ENCODE measurements at places on chromosomes 1 and 21. TPM values are rescaled to one million over a fixed set of nuclear protein-coding genes. Genes with fewer than 3 reads are reported as not detected.

GRCh38 chr1:80639777-80640533 is 1160.8 kb upstream of the ADGRL2 start:
- DNase-seq, result no peak

- DNase-seq, result no peak
Measured at GRCh38 chr1:67485046-67485811, 55.0 kb upstream of the SERBP1 start.

GRCh38 chr1:207996636-207997035 is 85.7 kb upstream of the CD34 start:
- no peak for DNase-seq

- no peak for DNase-seq
Measured at GRCh38 chr1:199098468-199098867, 459.6 kb downstream of the PTPRC start.

DNA sequence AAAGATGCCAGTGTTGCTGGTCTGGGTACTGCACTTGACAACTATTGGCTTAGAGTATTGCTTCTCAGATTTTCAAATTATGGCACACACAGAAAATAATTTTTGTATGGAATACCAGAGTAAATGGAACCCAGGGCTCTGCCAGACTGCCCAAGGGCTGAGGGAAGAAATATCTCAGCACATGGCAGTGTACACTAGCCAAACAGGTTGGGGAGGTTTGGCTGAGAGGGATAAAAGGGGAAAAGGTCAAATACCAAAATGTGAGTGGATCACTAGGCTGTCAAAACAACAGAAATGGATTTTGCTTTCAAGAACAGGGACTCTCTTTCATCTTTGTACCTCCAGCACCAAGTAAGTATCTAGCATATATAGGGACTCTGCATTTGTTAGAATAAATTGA is 3.0 kb upstream of the RGS8 start:
- DNase-seq, result no peak

DNA sequence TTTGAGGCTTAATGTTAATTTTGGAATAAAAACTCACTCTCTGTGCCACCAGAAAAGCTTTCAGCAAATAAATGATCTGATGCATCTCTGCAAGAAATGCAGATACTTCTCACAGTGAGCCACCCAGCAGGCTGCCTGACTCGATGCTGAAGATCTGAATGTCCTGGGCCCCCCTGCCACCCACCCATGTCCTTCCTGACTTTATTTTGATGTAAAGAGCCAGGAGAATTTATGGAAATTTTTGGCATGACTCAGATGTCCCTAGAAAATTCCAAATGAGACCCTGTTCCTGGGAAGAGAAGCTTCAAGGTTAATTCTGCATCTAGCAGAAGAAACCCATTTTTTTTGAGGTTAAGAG is 62.8 kb upstream of the COA6 start:
- no peak for DNase-seq

DNA sequence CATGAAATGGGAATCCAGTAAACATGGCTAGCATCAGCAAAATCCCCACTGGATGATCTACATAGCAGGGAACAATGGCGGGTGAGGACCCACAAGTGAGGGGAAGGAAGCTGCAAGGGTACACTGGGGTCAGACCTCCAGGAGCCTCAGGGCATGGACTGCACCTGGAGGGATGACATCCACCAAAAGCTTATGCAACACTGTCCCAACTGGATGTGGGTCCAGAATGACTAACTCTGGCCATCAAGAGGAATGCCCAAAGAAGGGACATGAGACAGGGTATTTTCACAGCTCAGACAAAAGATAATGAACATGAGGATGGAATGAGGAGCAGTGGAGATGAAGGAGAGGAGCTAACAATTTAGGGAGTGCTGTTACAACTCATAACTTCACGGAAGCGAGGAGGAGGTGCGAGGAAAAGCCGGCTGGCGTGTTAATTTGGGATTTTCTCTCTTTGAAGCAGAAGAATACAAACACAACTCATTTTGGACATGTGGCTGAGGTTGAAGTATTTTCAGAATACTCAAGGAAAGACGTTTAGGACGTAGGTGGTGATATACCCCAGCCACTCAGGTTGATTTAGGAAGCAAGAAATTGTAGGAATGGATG is 5.7 kb downstream of the HLCS start:
- no peak for DNase-seq

GRCh38 chr1:72281637-72282270 is 585 bp downstream of the NEGR1 start:
- DNase-seq, result no peak

GRCh38 chr1:206143537-206144172 is 26.5 kb upstream of the AVPR1B start:
- no peak for DNase-seq

GRCh38 chr1:228146417-228147150 is 3.1 kb upstream of the GJC2 start:
- no peak for DNase-seq

GRCh38 chr1:32997381-32997891 is 32.8 kb upstream of the RNF19B start:
- no peak for DNase-seq

DNA sequence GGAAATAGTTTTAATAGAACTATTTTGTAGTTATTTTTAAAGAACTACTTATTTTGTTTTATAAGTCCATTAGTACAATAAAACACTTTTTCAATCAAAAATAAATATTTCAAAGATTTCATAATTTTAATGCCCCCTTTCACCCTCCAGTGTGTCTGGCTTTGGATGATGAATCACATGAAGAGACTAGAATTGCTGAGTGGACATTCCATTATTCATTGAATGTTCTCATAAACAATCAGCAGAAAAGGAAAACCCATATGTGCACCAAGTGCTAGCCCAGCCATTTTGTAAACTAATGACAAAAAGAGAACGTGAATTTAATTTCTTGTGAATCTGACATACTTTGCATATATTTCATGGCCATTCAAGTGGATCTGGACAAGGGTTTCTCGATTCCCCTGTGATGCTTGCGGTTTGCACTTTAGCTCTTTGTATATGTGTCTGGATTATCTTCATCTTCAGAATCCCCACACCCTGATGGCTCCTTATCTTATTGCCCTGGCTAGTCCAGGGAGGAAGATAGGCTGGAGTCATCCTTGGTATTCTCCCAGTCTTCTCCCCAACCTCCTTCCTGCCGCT is 20.7 kb upstream of the CHIA start:
- no peak for DNase-seq

DNA sequence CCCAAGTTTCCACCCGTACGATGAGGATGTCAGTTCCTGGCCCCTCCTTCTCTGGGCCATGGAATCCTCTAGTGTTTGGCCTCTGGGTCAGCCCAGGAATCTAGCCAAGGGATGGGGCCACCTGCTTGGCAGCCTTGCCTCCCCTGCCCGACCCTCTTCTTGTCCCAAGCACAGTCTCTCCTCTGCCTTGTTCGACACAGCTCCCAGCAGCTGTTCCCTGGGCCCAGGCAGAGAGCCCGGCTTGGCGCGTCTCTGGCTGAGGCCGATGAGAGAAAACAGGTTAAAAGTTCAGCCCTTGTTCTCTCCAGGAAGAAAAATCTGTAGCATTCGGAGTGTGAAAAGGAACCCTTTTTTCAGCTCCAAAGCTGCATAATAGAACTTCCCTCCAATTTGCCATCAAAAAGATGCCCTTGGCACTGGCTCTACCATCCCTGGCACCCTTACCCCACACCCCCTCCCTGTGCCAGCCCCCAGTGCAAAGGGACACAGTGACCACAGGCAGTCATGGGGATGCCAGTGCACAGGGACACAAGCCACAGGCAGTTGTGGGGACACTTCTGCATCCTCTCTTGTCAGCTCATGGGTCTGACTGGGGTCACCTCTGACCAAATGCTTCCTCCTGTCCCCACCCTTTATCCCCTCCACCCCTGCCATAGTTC is 68.4 kb downstream of the EPHB2 start:
- DNase-seq, result no peak

- DNase-seq, result peak; percentile 86
Measured at GRCh38 chr1:228486596-228487335, 416 bp upstream of the RNF187 start.

DNA sequence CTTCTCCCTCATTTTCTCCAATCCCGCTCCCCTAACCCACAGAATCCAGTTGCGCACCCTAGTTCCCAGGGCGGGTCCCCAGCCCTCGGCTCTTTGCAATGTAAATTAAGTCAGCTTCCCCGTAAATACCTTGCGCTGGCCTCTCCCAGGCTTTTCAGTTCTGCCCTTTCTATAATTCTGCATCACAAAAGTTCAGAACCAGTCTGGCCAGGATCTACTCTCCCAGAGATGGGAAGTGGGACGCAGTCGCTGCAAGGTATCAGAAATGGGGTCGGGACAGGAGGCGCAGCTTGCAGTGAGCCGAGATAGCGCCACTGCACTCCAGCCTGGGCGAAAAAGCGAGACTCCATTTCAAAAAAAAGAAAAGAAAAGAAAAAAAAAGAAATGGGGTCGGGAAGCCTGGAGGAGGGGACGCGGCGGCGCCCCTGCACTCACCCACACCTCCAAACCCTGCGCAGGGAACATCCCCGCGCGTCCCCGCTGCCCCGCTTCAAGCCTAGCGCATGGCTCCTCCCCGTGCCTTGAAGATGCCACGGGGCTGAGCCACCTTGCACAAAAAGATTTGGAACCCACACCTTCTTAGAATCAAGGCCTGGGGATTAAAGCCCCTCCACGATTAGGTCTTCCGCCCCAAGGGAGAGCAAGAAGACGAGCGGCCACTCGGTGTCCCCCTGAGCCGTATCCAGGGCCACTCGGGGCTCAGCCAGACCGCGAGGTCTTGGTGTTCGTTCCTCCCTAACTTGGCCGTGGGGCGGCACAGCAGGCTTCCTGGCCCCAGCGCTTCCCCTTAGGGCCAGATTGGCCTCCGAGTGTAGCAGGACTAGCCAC is 27.2 kb upstream of the ITLN2 start:
- DNase-seq, result no peak

DNA sequence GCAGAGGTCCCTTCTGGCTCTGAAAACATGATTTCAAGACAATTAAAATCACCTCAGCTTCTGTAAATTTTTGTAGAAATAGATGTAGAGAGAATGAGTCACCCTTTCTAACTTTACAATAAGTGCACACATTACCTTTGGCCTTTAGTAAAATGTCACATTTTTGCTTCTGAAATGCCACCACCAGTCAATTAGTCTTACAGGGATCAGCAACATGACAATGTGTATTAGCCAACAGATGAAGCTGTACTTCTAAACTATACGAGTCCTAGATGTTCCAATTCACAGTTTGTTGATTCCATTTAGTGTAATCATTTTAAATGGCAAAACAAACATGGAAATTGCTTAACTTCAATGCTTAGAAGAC is 23.1 kb downstream of the C21orf91 start:
- no peak for DNase-seq

DNA sequence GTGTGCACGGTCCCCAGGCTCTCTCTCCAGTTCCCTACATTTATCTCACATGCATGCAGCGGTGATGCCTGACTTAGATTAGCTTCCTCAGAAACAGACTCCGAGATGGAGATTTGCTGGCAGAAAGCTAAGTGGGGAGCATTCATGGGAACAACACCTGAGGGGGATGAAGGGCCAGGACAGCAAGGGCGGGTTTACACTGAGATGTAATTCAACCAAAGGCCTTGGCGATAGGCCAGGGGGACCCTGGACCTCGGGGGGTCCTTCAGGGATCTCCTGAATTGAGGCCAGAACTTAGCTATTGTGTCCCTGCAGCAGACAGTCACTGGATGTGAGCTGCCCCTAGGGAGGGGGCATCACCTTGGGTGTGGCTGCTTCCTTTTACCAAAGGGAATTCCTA is 246.1 kb upstream of the CSF3R start:
- DNase-seq, result no peak

- DNase-seq, result no peak
Measured at GRCh38 chr21:34148826-34149558, 75.6 kb downstream of the MRPS6 start.

- no peak for DNase-seq
Measured at GRCh38 chr1:53508056-53508990, 49.1 kb downstream of the DMRTB1 start.

- no peak for DNase-seq
Measured at GRCh38 chr1:202282596-202283283, 59.0 kb downstream of the UBE2T start.

GRCh38 chr1:180923021-180923841 is 10.5 kb downstream of the KIAA1614 start:
- DNase-seq, result no peak

DNA sequence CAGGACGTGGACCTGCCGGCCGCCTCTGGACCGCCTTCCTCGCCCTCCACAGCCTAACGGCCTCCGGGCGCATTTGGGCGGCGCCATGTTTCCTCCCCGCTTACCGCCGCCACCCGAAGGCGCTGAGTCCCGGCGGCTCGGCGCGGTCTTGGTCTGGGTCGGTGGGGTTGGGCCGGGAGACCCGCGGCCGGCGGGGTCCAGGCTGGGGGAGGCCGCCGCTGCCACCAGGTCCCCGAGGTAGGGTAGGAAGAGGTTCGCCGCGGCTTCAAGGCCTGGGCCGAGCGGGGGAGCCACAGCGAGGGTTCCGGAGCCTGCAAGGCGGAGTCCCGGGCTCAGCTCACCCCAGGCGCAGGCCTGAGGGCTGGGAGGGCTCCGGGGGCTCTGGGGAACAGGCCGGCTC is 5.5 kb downstream of the OR2C3 start:
- no peak for DNase-seq

The DNAJC11 gene
- 38.7 TPM for total RNA-seq

The OLIG2 gene
- total RNA-seq, result not detected

The AADACL4 gene
- total RNA-seq, result not detected

The GLIS1 gene
- 0.98 TPM for total RNA-seq

The DMBX1 gene
- total RNA-seq, result 0.13 TPM

The NCAM2 gene
- 41.2 TPM for total RNA-seq

The KCNJ10 gene
- 23.7 TPM for total RNA-seq

The ADORA3 gene
- total RNA-seq, result 3.8 TPM

The ASCL5 gene
- total RNA-seq, result not detected

The RGSL1 gene
- not detected for total RNA-seq
